Glutamatergic neuron (in vitro differentiated cells): ENCODE measurements at places on chromosomes 7 and 10. TPM values are rescaled to one million over a fixed set of nuclear protein-coding genes. Genes with fewer than 3 reads are reported as not detected.

GRCh38 chr7:132519936-132520335, 56.3 kb downstream of the PLXNA4 start:
- no peak for DNase-seq

- peak; percentile 22 for DNase-seq
Observed at GRCh38 chr10:17910125-17910789, 41.5 kb upstream of the SLC39A12 start.

- no peak for DNase-seq
Observed at GRCh38 chr7:47651355-47652317, 69.7 kb upstream of the TNS3 start.

- peak; percentile 79 for DNase-seq
Observed at GRCh38 chr10:116274064-116274904, 1.3 kb upstream of the GFRA1 start.

DNA sequence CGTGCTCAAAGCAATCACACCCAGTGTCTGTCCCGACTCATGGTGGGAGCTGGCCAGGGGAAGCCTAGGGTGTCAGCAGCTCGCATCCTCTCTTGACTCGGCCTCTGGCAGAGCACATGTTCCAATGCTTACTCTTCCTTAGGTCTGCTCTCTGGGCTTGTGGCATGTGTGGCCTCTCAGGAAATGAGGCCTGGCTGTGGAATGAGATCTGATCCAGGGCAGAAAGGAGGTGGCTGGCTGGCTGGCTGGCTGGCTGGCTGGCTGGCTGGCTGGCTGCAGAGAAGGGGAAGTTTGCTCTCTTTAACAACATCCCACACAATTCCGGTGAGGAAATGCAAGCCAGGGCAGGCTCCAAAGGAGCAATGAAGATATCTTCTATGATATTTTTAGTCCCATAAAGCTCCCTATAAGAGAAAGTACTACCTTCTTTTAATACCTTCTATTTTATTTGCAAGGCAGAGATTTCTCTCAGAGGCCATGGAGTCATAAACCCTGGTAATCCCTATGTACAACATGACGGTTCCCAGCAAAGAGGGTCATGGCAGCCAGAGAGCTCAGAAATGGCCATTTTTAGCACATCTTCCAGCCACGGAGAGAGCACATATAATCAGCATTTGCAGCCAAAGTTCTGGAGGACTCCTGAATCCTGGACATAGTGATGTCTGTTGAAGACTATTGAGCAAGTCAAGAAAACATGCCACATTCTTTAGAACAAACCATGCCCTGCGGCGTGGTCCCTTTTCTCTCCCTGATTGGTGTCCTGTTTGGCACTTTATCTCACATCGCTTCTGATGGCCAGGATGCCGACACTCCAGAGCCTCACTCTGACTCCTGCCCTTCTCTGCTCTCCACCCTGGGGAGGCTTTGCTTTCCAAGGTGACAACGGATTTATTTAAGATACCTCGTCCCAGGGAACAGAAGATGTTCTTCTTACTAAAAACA, 153.7 kb downstream of the FANK1 start:
- no peak for DNase-seq

DNA sequence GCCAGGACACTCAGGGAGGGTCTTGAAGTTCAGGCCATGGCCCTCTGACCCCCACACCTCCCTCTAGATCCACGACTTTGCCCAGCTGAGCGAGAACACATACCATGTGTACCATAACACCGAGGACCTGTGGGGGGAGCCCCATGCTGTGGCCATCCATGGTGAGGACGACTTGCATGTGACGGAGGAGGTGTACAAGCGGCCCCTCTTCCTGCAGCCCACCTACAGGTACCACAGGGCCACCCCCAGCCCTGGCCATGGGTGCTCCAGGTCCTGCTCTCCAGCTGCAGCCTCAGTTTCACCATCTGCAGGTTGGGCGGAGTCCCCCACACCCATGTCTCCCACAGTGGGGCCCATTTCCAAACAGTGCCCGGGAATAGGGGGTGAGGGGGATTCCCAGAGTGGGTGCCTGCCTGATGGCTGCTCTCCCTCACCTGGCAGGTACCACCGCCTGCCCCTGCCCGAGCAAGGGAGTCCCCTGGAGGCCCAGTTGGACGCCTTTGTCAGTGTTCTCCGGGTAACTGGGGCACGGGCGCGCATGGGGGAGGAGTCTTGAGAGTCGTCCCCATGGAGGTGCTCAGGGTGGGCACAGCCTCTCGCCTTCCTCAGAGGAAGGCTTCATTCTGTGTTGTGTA, 54.1 kb downstream of the PALD1 start:
- DNase-seq = no peak

- DNase-seq = no peak
Observed at GRCh38 chr10:18880530-18880929, 168.1 kb upstream of the MALRD1 start.

DNA sequence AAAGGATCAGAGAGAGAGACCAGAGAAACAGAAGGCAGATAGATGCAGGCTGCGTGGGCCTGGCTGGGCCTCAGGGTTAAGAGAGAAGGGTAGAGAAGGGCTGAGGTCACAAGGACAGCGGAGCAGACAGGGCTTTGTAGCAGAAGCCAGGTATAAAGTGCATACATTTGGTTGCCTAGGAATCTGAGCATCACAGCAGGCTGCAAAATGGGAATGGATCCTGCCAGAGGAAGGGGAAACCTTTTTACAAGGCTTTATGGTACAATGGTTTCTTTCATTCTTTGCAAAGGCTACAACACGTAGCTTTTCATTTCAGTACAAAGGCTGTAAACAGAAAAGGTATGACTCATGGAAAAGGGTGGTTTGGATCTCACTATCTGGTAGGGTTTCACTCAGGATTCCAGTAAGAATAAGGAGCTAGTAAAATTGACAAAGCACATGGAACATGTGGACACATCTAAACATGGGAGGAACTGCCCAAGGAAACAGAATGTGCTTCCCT, 275.1 kb downstream of the DOCK4 start:
- DNase-seq = no peak

- no peak for DNase-seq
Observed at GRCh38 chr7:127833641-127834040, 181.6 kb downstream of the SND1 start.

DNA sequence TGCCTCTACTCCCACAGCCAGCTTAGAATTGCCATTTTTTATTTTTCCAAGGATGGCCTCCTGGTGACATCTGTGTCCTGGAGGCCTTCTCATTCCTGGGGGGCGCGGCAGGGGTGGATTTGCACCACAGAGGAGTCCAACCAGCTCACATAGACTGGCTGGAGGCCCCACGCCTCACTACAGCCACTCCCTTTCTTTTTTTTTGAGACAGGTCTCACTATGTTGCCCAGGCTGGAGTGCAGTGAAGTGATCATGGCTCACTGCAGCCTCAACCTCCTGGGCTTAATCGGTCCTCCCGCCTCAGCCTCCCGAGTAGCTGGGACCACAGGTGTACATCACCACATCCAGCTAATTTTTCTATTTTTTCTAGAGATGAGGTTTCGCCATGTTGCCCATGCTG, 57.6 kb upstream of the DOCK1 start:
- no peak for DNase-seq

DNA sequence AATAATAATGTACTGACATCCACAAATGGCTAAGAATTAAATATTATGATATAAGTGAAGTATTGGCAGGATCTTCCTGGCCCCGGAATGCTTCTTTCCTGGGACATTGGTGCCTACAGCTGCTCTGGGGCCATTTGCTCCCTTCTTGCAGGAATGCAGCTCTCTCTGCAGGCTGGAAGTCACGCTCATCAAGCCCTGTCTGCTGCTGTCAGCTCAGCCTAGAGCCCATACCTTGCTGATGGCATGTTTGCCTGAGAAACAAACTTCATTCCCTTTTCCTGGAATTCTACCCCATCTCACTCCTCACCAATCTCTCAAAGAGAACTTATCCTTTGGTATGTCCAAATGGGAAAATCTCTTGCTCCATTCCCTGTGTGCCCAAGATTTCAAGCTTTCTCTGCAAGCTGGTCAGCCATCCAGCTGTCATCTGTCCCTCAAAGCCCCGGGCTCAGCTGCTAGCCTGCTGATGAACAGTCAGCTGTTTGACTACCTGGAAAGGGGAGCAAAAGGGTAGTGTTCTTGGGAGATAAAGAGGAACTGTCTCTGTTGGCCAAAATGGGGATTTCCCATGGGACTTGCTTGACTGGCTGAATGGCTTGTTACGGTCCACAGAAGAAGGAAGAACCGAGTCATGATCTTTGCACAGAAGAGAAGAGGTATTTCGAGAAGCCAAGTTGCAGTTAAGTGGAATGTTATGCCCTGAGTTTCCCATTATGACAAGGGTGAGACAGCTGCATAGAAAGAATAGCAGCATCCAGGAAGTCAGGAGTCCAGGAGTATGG, 12.0 kb upstream of the RASSF4 start:
- no peak for DNase-seq

GRCh38 chr10:107443326-107443725, 278.8 kb upstream of the SORCS1 start:
- DNase-seq = no peak

- no peak for DNase-seq
Observed at GRCh38 chr7:2019461-2019710, 213.4 kb downstream of the MAD1L1 start.

DNA sequence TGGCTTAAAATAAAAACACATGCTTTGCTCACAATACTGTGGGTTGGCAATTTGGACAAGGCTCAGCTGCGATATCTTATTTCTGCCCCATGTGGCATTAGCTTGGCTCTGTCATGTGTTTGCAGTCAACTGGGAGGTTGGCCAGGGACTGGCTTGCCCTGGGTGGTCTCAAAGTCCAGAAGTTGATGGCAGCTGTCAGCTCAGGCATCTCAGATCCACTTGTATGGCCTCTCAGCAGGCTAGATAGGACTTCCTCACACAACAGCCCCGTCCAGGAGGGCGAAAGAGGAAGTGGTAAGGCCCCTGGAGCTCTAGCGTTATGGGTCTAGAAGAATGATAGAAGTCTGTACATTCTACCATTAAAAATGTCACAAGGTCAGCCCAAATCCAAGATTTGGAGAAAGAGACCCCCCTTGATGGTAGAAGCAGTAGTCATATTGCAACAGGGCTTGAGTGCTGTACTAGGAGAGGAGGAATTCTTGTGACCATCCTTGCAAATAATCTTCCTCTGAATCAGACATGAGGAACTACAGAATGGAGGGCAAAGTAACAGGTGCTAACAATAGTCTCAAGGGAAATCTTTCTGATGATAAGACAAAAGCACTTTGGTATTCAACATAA, 166.2 kb downstream of the FAM107B start:
- no peak for DNase-seq

- DNase-seq = no peak
Observed at GRCh38 chr10:12499076-12499986, 150.0 kb downstream of the CAMK1D start.

DNA sequence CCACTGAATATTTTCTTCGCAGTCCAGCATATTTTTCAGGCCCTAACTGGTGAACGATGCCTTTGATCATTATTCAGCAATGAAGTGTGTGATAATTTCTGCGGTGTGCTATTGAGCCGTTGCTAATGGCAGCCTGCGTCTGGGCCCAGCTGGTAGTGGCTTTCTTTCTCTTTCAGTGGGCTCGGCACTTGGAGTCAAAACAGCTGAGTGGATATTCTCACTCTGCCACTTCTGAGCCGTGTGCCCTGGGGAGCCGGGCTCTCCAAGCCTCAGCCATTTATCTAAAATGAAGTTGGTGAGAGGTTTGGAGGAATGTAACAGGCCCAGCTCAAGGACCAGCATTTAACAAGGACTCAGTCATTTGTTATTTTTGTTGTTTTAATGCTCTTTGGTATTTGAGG, 87.5 kb upstream of the IFRD1 start:
- peak; percentile 71 for DNase-seq

DNA sequence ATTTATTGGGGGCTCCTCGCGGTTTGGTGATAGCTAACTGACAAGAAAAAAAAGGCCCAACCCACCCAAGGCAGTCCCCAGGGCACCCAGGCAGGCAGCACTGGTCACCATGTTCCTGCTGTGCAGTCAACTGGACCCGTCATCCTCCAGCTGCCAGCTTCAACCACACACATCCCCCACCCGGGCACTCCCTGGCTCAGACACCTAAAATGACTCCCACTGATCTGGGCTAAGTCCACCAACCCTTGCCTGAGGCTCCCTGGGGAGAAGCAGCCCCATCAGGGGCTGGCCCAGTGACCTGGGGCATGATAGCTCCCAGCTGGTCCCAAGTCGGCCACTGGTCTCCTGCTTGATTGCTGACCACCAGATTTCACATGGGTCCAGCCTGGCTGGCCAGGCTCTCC, 161.8 kb downstream of the NRF1 start:
- no peak for DNase-seq

- DNase-seq = no peak
Observed at GRCh38 chr10:15824498-15824897, 35.8 kb downstream of the MINDY3 start.

DNA sequence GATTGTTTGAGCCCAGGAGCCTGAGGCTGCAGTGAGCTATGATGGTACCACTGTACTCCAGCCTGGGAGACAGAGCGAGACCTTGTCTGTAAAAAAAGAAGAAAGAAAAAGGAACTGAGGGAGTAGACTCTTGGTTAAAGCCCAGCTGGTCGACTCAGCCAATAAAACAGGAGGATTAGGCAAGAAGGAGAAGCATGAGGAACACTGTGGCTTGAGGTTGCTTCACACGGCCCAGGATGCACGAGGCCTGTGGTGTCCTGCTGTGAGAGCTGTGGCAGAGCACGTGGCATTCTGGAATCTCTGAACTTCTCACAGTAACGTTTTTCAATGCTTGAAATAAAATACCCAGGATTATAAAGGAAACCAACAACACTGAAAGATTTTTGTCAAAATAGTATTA, 93.3 kb downstream of the CUL2 start:
- DNase-seq = no peak

DNA sequence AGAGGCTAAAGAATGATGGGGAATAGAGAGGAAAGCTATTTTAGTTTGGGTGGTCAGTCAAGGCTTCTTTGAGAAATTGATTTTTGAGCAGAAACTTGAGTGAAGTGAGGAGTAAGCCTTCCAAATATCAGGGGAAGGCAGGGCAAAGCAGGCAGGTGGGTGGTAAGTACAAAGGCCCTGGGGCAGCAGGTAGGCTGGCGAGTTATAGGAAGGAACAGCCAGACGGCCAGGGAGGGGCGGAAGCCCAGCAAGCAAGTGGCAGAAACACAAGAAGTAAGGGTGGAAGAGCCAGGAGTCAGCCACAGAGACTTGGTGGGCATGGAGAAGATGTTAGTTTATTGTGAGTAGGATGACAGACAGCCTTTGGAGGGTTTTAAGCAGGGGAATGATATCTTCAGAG, 34.9 kb downstream of the VWA2 start:
- no peak for DNase-seq

- DNase-seq = no peak
Observed at GRCh38 chr10:114498413-114499111, 94.3 kb upstream of the AFAP1L2 start.

The PRKAR2B gene
- total RNA-seq = 14.6 TPM

The TRA2A gene
- total RNA-seq = 108 TPM

The SLC26A3 gene
- not detected for total RNA-seq

The FGFR2 gene
- total RNA-seq = 7.4 TPM

The SYCE1 gene
- 0.78 TPM for total RNA-seq

The FAM180A gene
- total RNA-seq = not detected

The STK32C gene
- total RNA-seq = 69.2 TPM

The C10orf67 gene
- not detected for total RNA-seq

The LIPJ gene
- total RNA-seq = 0.22 TPM
